ENCODE measurements at places on chromosomes 12 and 14.
A peak's percentile ranks its signal among the peaks of the same experiment; 100 is the strongest.

- DNase-seq: no peak
These were observed 123.3 kb downstream of the KCNC2 start for GRCh38 chr12:75086091-75087038.

DNA sequence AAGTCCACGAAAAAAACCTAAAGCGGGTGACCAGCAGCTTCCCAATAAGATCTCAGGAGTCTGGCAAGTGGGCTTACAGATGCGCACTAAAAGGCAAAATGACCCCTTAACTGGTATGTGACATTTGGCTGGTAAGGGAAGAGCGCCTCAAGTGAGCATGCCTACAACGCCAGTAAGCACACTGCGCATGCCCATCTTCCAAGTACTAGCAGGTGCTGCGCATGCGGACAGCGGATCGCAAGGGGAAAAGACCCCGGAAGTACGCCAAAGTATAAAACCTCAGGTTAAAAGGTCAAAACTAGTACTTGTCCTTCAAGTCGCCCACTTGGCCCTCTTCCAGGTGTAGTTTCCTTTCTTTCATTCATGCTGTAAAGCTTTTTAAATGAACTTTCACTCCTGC, 518.5 kb upstream of the MDGA2 start:
- no peak for DNase-seq

- peak; percentile 85 for DNase-seq
These were observed 5.8 kb downstream of the TMEM253 start for GRCh38 chr14:21106498-21107282.

- no peak for DNase-seq
These were observed 83.6 kb downstream of the SPRING1 start for GRCh38 chr12:116654226-116654743.

DNA sequence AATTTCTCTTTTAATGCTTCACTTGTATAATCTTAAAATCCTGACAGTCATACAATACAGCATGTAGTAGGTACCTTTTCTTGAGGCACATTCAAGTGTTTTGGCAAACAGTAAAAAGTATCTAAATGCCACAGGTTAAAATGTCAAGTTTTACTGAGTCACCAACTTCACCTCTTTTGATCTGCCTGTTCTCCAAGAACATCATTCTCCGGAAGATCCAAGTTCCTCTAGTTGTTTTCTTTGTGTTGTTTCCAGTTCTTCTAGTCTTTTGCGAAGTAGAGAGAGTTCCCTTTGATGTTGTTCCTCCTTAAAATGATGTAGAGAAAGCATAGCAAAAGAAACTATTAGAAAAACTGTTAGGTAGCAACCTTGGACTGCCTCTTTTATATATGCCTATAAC, 151.1 kb downstream of the CEP83 start:
- no peak for DNase-seq

DNA sequence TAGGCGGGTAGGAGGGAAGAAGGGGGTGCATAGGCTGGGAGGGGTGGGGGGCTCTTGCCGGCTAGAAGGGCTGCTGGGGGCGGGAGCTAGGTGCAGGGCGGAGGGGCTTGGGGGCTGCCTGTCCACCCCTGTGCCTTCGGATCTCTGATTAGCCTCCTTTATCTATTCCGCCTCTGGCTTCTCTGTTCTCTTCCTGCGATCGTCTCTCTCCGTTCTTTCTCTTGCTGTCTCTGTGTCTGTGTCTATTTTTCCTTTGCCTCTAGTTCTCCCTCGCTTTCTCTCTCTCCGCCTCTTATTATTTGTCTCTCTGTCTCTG, 166.7 kb upstream of the LHX5 start:
- DNase-seq: no peak

DNA sequence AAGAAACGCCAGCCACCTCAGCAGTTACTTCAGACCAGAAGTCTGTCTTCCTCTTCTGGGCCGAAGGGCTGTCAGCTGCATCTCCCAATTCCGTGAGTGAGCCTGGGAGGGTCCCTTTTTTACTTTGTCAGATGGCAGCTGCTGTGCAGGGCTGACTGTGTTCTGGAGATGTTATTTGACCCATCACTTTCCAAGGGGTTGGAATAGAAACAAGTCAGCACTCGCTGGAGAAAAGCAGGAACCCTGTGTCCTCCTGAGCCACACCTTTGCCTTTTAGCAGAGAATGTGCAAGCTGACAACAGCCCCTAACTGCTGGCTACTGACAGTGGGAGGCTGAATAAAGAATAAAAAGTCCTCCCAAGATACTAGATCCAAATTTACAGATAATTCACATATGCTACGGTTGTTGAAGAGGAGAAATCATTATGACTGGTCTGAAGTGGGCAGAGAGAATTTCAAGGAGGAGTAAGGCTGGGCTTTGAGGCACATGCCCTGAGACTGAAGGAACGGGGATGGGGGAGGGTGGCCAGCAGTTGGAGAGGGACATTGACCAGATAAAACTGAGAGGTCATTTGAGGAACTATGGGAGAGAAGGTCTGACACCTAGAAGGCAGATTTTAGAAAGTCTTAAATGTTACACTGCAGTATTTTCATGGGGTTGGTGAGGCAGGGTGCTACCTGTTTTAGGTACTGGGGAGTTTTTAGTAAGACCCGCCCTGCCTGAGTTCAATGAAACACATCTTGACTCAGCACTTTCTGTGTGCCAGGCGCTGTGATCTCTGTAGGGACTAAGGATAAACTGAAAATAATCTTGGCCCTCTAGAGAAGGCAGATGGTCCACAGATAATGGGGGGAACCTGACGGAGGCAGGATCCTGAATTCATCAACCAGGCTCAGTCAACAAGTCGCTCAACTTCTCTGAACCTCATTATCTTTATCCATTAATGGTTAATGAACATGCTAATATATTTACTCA, 27.4 kb downstream of the FAM234B start:
- DNase-seq: no peak

- DNase-seq: no peak
These were observed 82.8 kb downstream of the CRACR2A start for GRCh38 chr12:3670083-3670620.

DNA sequence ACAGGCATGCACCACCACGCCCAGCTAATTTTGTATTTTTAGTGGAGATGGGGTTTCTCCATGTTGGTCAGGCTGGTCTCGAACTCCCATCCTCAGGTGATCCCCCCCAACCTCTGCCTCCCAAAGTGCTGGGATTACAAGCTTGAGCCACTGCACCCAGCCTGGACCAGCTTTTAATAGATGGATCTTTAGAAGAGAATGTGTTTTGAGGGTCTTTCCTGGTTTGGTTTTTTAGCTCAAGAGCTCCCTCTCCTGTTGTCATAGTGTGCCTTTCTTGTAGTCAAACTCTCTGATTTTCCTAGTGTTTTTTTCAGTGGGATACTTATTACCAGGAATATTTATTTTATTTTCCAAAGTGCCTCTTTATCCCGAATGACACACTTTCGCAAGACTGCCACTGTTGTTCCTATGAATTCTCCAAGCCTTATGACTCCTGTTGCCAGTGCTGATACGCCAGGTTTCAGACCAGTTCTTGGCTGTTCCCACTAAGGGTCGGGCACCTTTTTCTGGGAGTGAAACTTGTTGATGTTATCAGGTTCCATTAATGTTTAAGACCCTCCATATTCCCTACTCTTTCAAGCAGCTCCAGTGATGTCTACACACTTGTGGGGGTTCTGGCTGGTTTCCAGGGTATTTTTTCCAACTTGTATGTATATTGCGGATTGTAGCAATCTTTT, 31.5 kb upstream of the LIMA1 start:
- DNase-seq: peak; percentile 8

DNA sequence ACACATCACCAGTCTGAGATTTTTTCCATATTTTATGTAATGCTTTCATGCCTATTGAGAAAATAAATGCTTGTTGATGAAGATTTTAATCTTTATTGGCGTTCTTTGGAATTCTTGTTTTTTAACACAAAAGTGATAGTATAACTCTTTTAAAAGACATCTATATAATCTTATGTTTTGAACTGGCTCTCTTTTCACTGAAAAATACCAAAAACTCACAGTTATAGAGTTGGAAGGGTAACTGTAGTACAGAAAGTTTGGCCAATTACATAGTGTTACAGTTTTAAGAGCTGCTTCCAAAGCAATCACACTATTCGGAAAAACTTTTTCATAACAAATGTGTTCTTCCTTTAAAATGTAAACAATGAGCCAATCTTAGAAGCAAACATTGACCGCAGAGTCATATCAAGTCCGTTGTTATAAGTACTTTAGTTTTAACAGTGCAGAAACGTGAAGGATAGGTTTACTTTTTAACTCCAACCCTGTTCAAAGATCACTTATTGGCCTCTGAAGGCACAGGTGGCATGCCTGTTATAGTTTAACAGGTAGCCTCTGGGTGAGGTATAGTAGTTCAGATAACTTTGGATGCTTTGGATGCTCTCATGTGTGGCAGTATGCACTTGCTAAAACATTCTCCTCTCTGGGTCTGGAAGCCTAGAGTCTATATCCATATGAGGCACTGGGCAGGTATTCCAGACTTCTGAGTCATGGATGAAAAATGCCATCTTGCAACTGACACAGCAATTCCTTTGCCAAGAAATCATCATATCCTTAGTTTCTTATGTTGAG, 12.1 kb upstream of the NTN4 start:
- DNase-seq: no peak

- DNase-seq: no peak
These were observed 109.8 kb downstream of the PTPN11 start for GRCh38 chr12:112528521-112528920.

DNA sequence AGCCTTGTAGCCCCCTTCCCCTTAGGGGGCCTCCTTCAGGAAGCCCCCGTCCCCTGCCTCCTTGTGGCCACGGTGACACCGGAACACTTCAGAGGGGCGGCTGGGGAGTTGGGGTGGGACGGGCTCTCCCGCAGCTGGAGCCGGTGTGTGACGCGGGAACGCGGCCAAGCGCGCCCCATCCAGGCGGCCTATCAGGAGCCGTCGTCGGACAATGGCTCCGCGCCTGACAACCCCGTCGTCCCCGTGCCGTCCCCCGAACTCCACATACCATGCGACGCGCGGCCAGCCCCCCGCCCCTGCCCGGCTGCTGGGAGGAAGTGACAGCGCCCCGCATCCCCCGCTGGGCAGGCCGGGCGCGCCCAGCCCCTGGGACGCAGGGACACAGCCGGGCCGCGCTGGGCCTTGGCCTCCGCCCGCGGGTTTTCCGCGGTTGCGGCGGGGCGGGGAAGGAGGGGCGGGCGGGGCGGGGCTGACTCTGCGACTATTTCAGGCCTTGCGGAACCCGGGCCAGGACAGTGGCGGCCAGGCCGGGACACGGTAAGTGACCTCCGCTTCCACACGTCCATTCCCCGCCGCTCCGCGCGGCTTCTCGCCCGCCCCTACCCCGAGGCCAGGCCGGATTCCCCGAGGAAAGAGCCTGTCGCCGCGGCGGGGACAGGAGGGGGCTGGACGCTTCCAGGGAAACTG, at the start of gene TNFAIP2:
TNFAIP2 (plus strand) TSS at position 515 of the 687 bp plus-strand sequence. CDS start 2,997 bp downstream, outside the sequence.
- no peak for DNase-seq

DNA sequence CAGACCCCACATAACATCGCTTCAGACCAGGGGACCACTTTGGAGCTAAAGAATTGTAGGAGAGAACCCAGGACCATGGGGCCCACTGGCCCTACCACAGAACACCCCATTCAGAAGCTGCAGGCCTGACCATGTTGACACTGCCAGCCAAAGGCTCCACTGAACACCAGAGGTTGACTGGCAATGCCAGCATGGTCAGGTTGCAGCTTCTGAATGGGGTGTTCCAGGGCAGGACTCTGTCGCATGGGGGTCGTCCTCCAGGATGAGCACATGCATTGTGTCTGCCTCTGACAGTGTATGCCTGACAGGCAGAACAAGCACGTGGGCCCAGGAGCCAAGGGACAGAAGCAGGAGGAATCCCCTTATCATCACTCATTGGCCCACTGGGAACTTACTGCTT, 34.1 kb downstream of the DIO3 start:
- DNase-seq: no peak

GRCh38 chr14:50951032-50951431, 6.7 kb upstream of the PYGL start:
- DNase-seq: no peak

DNA sequence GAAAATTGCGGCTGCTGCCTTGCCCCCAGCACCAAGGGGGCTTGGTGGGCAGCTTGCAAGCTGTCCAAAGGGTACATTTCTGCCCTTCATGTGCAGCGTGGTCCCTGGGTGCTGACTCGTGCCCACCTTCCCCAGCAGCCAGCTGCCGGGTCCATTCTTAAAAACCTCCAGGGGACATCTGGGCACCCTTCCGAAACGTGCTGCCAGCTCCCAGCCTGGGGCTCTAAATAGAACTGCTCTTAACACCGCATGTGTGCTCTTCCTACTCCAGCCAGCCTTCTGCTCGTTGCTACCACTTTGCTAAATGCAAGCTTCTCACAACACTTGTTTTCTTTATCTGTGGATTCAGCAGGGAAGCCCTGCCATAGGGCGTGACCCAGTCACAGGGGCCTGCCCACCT, 66.0 kb downstream of the RIMBP2 start:
- DNase-seq: no peak

DNA sequence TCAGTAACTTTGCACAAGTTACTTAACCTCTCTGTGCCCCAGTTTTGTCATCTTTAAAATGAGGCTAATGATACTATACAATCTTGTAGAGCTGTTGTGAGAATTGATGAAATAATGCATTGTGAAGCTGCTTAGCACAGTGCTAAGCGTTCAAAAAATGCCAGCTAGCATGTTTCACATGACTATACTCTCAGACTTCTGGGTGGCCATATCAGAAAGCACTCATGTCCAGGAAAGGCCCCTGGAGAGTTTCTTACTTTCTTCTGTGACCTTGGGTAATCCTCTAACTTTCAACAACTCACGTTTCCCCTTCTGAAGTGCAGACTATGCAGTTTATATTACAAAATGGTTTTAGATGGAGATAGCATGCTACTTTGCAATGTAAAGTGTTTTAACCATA, 68.1 kb downstream of the TPH2 start:
- no peak for DNase-seq

DNA sequence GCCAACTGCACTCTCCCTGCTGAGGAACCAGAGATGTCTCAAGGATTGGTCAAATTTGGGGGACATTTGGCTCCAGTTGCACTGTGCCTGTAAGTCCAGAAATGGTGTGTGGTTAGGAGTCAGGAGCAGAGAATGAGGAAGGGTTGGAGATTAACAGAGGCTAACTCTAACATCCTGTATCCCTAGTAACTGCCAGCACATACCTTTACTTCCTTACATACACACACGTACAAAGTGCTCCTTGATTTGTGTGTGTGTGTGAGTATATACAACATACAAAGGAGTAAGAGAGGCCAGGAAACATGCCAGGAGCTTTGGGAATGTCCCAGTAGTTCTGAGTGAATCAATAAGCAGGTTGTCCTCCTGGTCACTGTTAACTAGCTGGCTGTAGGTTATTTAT, 39.8 kb upstream of the NRXN3 start:
- DNase-seq: no peak

DNA sequence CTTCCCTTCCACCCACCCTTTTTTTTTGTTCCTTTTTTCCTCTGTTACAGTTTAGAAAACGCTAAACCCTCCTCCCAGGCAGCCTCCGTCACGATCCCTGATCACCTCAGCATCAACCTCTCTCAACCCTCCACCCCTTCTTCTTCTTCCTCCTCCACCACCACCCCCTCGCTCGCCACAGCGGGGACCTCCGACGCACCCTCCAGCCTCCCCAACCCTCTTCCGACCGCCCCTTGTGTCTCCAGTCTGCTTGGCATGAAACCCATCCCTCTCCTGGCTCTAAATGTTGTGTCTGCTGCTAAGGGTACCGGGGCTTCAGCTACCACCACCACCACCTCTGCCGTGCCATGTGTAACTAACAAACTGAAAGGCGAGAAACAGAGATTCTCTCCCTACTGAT, 22.9 kb downstream of the PCBP2 start:
- no peak for DNase-seq

Measured in neural crest cell (in vitro differentiated cells).